Thoracic aorta (tissue), 2 donors: ENCODE measurements at places on chromosomes 16 and 17.

DNA sequence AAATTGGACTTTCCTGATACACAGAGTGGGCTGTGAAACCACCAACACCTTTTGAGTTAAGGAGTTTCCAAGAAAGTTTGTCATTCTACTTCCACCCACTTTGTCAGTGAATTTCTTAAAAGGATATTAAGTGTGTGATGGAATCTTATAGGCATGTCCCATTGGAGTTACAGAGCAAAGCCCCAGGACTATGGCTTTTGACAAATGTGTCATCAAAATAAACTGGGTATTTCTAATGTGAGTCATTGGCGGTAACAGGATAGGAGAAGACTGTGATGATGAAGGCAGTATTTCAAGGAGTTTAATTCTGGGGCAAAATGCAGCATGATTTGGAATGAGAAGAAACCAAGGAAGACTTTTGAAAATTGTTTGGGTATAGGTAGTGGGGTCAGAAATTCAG, 1013.8 kb upstream of the EEF2KMT start:
- no peak for DNase-seq

DNA sequence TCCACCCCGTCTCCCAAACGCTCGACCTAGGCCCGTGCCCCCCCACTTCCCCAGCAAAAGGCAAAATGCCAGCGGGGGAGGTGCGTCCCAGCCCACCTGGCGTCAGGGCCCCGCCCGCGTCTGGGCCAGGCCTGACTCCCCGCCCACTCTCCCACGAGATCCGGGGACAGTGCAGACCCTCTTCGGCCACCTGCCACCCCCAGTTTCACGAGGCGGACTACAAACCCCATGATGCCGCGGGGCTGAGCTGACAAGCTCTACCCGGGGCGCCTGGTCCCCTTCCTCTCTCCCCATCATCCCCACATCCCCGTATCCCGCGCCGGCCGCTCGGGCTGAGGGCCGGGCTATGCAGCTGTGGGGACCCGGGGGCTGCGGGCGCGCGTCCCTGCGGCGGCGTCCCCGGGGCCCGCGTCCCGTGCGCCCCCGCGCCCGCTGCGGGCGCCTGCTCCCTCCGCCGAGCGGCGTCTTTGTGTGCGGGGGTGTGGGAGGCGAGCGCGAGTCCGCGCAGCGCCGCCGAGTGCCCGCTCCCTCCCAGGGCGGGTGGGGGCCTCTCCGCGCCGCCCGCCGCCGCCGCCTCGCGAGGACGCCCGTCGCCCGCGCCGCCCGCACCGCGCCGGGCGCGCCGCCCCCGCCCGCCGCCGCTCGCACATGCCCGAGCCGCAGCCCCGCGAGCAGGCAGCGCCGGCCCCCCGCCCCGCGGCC, at the start of gene ANKRD13B:
TSS of gene ANKRD13B (plus strand) at position 283 of the 702 bp plus-strand sequence. CDS start 490 bp downstream, outside the sequence.
- DNase-seq = no peak

- no peak for DNase-seq
Observed at GRCh38 chr16:11721781-11722467, 20.7 kb downstream of the TXNDC11 start.

DNA sequence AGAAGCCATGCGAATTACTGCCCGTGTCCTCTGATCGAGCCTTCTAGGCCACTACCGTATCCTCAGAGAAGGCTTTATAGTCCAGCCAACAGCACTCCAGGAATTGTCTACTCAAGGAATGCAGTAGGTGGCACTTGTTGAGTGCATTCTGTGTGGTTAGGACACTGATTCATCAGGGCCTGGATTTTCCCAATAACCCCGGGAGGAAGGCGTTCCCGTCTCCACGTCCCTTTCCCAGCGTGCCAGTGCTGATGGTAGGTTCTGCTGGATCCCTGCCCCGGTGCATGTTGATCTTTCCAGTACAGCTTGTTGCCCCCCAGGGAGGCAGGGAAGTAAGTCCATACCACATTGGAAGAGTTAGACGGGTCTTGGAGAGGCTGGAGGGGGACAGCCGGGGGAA, 122.2 kb downstream of the RPTOR start:
- DNase-seq = no peak

DNA sequence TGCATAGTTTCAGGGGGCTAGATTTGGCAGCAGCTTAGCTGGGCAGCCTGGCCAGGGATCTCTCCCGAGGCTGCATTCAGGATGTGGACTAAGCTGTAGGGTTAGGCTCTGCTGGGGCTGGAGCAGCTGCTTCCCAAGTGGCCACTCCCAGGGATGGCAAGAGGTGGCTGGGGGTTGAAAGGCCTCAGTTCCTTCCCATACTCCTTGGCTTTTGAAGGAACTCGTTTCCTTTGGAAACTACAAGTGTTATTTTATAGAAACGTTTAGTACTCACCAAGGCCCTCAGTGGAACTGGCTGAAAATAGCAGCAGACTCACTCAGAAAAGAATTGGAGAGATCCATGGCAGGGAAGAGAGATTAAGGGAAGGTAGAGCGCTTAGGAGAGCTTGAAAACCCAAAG, 76.4 kb downstream of the WWP2 start:
- no peak for DNase-seq

DNA sequence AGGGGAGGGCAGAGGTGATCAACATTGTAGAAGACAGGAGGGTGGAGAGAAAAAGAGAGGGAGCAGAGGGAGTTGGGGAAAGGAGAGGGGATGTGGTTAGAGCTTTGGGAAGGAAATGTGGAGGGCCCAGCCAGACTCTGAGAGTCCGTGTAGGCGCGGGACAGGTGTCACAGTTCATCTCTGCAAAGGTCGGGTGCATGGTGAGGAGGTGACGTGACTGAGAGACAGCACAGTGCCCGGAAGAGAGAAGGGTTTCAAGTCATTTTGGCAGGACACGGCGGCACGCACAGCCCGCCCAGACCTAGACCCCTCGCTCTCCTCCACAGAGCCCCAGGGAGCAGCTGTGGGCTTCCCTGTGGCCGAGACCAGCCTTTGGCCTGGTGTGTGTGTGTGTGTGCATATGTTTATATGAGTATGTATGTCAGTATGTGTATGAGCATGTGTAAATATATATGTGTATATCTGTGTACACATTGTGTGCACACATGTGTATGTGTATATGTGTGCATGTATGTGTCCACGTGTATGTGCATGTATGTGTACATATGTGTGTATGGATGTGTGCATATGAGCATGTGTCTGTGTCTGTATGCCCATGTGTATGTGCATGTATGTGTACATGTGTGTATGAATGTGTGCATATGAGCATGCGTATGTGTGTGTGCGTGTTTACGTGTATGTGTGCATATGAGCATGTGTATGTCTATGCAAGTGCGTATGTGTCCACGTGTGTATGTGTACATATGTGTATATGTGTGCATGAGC, 104.6 kb downstream of the SEC14L1 start:
- no peak for DNase-seq

DNA sequence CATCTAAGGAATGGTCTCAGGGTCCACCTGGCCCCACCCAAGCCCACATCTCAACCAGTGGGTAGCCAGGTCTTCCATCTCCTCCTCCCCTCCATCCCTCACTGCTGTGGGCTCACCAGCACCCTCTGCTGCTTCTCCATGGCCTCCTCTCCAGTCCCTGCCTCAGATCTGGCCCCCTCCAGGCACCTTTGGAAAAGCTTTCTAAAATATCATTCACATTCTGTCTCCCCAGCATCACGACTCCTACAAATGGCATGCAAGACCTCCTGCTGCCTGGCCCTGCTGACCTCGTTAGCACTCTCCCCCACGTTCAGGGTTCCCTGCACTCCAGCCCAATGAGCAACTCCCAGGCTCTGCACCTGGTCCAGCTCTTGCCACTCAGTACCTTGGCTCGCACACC, 13.7 kb downstream of the GLP2R start:
- no peak for DNase-seq

GRCh38 chr17:82407255-82407654, 10.9 kb upstream of the HEXD start:
- DNase-seq = no peak

GRCh38 chr17:36851250-36851649, 86.0 kb upstream of the LHX1 start:
- no peak for DNase-seq
